Neural crest cell (in vitro differentiated cells): ENCODE measurements at places on chromosomes 3 and 15.

DNA sequence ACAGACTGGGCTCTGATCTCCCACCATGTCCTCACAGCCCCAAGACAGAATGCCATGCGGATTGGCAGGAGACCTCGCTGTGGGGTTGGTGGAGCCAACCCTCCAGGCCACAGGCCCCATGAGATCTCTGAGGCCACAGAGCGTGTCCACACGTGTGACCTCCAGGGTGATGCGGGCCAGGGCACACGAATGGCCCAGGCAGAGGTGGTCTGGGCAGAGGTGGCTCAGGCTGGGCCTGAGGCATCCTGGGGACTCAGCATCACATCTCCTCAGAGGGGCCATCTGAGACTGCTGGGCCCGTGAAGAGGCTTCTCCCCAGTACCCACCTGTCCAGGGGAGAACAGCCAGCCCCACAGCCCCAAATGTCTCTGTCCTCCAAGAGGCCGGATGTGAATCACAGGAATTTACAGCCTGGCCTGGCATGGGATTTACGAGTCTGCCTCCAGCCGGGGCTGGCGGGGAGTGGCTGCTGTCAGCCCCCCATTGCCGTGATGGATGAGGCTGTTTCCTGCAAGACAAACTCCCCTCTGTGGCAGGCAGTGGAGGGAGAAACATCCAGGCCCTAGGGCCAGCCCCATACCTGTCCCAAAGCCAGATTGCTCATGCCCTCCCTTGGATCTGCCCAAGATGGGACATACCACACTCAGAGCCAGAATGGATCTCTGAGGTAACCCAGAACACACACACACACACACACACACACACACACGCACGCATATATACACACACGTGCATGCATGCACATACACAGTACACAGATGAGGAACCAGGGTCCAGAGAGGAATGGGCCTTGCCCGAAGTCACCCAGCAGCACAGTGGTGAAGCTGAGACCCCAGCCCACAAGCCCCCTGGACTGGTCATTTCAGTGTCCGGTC is 208.3 kb downstream of the TBC1D2B start:
- no peak for DNase-seq

DNA sequence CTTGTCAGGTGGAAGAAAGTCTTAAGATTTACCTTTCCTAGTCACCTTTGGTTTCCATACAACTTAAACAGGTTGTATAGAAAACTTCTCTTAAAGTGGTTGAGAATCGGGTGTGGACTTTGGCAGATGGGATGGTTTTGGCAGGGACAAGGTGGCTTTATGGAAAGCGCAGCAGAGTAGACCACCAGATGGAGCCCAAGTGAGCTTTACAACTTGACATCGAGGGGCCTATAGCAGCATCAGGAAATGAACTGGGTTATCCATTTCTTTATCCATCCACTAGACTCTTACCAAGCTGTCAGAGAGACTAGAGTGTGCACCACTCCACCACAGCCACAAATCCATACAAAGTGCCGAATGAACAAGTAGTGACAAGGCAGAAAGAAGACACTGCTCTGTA is 85.3 kb upstream of the MBNL1 start:
- peak; percentile 15 for DNase-seq

DNA sequence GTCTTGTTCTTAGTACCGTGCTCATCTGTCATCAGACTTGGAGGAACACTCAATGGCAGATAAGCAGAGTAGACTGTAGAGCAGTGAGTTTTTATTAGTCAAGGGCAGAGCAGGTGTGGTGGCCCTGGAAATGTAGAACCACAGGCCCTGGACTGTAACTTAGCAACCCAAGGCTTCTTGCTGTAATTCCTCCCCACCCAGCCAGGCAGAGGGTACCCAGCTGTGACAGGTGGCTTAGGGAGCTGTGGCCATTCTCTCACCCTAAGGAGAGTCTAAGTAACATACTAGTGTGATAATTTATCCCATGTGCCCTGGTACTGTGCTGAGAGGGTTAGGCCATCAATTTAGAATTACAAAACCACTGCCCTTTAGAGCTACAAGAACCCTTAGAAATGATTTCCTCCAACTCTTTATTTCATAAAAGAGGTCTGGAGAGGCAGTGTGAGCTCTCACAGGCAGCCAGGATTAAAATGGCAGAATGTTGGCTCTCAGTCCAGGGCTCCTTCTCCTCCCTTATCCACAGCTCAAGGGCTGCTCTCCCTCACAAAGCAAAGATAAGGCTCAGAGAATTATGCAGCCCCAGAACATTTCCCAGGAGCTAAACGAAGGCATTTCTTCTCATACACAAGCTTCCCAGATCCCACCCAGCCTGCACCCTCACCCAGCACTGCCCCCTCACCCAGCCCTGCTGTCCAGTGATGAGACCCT is 3.0 kb downstream of the POMGNT2 start:
- no peak for DNase-seq

DNA sequence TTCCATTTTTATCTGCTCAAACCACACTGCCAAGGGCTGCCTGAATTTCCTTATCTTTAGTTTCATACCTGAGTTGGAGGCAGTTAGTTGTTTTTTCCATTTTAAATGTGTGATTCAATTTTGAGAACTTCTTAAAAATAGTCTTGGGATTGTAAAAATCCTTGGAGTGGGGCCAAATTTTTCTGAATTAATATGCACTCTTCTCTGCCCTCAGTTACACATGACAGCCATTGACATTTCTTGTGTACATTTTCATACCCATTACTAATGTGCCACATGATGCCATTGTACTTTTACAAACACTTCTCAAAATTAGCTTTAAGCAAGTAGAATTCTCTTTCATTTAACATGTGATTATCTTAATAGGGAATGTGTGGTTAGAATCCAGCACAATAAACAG is 141.7 kb downstream of the C3orf38 start:
- DNase-seq: no peak

GRCh38 chr3:76664816-76665215 is 375.1 kb upstream of the ROBO2 start:
- no peak for DNase-seq

GRCh38 chr3:152910966-152911365 is 76.0 kb downstream of the P2RY1 start:
- DNase-seq: no peak

- DNase-seq: no peak
These were observed 4.1 kb upstream of the TM4SF4 start for GRCh38 chr3:149470381-149470780.

GRCh38 chr3:128875556-128876120 is 3.8 kb upstream of the ACAD9 start:
- peak; percentile 50 for DNase-seq

GRCh38 chr3:14564741-14565140 is 24.6 kb upstream of the GRIP2 start:
- DNase-seq: no peak

DNA sequence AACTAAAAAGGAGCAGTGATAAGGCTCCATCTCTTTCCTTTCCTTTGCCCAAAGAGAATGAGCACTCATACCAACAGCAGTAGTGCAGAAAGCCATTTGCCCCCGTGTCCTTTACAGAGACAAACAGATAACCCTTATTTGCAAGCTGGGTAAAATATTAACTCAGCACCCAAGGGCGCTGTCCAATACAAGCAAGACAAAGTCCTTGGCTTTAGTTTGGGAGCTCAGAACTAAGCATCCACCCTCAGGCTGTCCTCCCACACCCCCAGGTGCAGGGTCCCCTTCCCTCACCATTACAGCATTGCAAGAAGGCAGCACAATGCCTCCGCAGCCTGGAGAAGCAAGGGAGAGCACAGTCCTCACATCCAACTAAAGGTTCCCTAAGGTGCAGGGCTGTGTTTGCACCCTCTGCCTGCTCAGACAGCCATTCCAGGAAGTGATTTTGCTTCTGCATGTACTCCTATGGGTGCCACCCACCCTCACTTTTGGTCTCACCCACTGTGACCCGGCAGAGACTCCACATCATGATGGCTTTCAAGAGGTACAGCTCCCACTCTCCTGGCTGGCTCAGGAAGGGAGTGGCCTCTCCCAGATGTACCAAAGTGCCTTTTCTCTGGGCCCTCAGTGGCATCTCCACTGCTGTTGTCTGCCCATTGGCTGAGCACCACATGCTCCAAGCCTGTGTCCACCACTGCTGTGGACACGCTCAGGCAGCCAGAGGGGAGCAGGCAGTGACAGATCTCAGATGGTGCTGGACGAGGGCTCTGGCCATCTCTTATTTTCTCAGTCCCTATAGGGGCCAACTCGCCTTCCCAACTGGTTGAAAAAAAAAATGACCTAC is 34.1 kb upstream of the HES1 start:
- DNase-seq: no peak

GRCh38 chr3:50474717-50475116 is 28.7 kb downstream of the CACNA2D2 start:
- no peak for DNase-seq

DNA sequence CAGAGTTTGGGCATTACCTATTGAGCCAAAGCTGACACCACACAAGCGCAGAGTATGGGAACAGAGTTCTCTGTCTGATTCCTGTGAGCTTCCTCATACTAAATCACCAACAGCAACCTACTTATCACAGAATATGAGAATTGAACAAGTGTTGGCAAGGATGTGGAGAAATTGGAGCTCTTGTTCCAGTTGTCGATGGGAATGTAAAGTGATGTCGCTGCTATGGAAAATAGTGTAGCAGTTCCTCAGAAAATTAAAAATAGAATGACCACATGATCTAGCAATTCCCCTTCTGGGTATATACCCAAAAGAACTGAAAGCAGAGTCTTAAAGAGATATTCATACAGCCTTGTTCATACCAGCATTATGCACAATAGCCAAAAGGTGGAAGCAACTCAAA is 33.4 kb downstream of the CD86 start:
- DNase-seq: no peak

DNA sequence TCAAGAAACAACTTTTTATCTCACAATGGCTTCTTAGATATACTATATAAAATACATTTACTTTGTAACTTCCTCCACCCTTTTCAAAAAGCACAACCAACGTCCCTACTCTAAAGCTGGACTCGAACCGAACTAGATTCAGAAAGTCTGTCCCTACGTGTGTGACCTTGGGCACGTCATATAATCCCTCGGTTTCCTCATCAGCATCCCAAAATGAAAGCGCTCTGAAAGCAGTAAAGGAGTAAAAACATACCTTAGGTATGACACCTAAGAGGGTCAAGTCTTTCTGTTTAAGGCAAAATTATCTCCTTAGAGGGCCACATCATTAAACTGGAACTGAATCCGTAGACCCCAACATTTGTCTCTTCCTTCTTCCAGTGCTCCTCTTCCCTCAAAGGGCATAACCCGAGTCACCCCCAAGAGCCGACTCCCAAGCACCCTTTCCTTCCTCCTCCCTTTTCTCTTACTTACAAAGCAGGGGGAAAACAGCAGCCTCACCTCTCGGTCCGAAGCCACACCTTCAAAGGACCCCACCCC is 663 bp downstream of the PDCD10 start:
- no peak for DNase-seq
